Stimulated activated CD8-positive, alpha-beta memory T cell treated with anti-CD3 and anti-CD28 coated beads, Interleukin-4, amount 100 ng/mL, for 1 hour (primary cell): ENCODE measurements at places on chromosomes 4 and X.

- DNase-seq = no peak
These were observed 27.8 kb downstream of the BANK1 start for GRCh38 chr4:101818362-101818761.

GRCh38 chrX:38627683-38628082 is 66.3 kb downstream of the TSPAN7 start:
- DNase-seq = no peak

- DNase-seq = no peak
These were observed 1.4 kb downstream of the NKX6-1 start for GRCh38 chr4:84497504-84498202.

DNA sequence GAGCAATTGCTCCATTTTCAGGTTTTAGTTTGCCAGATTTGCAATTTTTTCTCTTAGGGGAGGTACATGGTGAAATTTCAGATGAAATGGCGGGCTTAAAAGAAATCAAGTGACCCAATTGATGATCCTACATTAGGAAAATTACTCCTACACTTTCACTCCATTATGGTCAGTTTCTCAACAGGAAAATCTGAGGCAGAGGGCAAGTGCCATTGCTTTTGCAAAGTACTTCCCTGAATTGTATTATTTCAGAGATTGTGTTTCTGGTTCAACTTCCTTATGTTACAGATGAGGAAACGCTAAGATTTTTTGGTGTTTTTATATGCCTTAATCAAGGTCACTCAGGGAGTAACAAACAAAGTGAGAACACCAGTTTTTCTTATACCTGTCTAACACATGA is 302.2 kb downstream of the ARAP2 start:
- DNase-seq = no peak

- DNase-seq = no peak
These were observed 171.4 kb upstream of the NRK start for GRCh38 chrX:105650986-105651385.

DNA sequence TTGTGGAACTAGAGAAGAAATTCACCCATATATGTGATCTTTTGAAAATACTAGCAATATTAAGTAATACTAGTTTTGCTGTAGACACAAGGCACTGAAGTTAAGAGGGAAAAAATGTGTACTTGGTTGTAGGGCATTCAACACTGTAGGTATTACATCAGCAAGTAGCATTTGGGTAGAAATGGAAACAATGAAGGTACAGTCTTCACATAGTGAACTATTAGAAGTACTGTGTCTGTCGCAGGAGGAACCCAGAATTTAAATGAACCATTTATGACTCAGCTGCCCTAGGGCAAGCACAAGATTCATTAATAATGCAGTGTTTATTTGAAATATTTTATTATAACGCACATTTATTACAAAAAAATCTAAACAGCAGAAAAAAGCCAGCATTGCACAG is 572.7 kb upstream of the TENM3 start:
- DNase-seq = no peak

- no peak for DNase-seq
These were observed 227.1 kb downstream of the SH2D1A start for GRCh38 chrX:124573468-124573867.

DNA sequence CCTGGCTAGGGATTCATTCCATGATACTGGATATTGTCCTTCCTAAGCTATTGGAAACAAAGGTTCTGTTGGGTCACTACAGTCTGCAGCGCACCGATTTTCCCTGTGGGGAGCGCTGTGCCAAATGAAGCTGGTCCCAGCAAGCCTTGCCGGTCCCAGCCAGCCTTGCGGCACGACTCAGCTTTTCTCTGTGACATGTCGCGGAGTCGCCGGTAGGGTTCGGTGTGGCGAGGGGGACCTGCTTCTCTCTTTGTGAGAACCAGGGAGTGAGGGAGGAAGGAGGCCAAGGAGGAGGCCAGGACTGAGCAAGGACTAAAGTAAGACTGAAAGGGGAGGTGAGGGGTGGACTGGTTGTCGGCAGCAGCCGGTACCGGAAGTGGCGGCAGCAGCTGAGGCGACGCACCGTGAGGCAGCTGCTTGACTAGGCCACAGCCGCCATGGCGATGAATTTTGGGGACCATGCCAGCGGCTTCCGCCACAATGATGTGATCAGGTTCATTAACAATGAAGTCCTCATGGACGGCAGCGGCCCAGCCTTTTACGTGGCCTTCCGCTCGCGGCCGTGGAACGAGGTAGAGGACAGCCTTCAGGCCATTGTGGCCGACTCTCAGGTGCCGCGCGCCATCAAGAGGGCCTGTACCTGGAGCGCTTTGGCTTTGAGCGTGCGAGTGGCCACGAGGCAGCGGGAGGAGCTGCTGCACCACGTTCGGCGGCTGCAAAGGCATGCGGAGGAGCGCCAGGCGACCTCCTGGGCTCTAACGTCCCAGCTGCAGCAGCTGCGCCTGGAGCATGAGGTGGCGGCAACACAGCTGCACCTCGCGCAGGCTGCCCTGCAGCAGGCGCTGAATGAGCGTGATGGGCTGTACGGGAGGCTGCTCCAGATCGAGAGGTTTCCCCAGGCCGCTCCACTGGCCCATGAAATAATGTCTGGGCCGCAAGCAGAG is at the start of gene TEX13D:
TSS of gene TEX13D (plus strand) at position 180 of the 944 bp plus-strand sequence. CDS start at position 438, 258 bp downstream.
- DNase-seq = no peak

GRCh38 chr4:179492260-179493080 is 2050.2 kb upstream of the AGA start:
- no peak for DNase-seq

DNA sequence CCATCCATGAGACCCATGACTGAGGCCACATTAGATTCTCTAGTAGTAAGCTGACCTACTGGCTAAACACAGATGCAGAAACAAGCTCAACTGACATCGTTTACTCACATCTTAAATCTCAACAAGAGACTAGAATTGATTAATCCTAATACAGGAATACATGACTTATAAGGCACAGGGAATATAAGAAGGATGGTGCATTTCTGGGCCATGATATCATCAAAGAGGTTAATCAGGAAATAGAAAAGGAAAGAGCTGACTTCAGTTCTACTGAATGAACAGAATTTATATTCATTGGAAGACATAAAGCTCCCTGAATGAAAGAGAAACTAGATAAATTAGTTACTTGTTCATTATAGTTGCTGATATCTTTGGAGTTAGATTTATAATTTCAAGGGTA is 1406.5 kb downstream of the STIM2 start:
- DNase-seq = no peak

- no peak for DNase-seq
These were observed 41.6 kb upstream of the STIM2 start for GRCh38 chr4:26819026-26819425.

DNA sequence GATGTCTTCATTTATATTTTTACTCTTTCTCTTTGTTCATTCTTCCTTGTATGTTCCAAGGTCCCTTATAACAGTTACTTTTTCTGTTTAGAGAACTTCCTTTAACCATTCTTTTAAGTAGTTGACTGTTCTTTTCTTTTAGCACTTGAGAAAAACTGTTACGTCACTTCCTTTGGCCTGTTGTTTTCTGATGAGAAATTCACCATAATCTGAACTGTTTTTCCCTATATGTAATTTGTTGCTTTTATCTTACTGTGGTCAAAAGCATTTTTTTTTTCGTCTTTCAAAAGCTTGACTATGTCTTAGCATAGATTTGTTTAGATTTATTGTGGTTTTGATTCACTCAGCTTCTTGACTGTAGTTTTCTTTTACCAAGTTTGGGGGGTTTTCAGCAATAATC is 1660.3 kb upstream of the PCDH10 start:
- no peak for DNase-seq

DNA sequence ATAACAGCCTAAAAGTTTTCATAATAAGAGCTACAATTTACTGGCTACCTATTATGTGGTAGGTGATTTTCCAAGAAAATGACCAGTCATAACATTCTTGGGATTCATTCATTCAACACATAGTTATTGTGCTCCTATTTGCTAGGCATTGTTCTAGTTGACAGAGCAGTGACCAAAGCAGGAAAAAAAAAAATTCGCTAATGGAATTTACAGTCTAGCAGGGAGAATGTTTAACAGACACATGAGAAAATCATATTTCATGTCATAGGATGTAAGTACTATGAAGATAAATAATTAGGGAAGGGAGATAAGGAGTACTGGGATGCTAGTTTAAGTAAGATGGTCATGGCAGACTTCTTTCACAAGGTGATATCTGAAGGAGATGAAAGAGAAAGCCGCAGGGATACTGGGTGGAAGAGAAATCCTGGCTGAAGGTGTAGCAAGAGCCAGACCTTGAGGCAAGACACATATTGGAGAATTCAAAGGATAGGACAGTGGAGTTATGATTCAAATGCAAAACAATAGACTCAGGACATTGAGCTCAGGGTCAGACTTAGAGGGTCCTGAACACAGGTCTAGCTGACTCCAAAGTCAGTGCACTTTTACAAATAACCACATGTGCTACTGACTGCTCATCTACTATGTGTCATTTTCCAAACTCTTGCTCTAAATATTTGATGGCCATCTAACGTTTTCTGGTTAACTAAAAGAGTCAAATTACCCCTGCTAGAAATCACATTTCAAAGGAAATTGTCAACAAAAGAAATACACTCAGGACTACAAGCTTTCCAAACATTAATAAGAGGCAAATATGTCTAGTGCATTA is 20.4 kb downstream of the SPCS3 start:
- DNase-seq = no peak

DNA sequence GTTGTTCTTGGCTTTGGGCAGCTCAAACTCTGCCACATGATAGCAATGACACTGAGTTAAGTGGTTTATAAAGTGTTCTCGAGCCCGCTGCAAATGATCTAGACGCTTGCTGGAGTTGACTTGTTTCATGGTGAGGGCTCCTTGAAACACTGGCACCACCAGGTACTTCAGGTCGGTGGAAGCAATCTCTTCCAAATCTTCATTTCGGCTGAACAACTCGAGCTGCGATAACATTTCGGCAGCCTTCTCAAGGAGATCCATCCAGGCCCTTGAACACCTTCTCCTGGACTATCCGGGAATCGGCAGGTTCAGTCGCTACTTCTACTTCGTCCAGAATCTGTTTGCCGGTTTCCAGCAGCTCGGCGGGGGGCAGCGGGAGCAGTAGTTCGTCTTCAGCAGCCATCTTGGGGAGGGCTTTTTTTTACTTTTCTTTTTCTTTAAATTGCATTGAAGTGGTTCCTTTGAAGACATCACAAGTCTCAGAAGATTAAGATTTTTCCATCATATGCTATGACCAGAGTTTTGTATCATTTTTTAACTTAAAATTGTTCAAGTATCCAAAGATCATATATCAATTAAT is 28.0 kb downstream of the HNRNPDL start:
- DNase-seq = no peak

- no peak for DNase-seq
These were observed 55.2 kb upstream of the TRPC3 start for GRCh38 chr4:122007016-122007415.

GRCh38 chr4:186137196-186137794 is 32.8 kb downstream of the FAM149A start:
- no peak for DNase-seq

- DNase-seq = no peak
These were observed 174.5 kb downstream of the NSUN7 start for GRCh38 chr4:40924096-40924792.

GRCh38 chr4:174120446-174121295 is 162.8 kb downstream of the FBXO8 start:
- DNase-seq = no peak

DNA sequence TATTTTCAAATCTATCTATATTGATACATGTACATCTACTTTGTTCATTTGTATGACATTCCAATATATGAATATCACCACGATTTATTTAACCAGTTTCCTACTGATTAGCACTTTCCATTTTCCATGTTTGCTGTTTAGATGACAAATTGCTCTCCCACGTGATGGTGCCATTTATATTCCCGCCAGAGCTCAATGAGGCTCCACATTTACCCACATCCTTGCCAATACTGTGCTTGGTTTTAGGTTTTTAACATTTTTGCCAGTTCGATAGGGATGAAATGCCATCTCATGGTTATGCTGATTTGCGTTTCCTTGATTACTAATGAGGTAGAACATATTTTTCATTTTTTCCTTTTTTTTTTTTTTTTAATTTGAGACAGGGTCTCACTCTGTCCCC is 86.7 kb upstream of the TRIM2 start:
- DNase-seq = no peak

- no peak for DNase-seq
These were observed 11.6 kb upstream of the TNIP2 start for GRCh38 chr4:2767705-2768074.

- DNase-seq = no peak
These were observed 86.4 kb upstream of the FAM9C start for GRCh38 chrX:13130816-13131215.

GRCh38 chrX:124488412-124489161 is 142.2 kb downstream of the SH2D1A start:
- DNase-seq = no peak

DNA sequence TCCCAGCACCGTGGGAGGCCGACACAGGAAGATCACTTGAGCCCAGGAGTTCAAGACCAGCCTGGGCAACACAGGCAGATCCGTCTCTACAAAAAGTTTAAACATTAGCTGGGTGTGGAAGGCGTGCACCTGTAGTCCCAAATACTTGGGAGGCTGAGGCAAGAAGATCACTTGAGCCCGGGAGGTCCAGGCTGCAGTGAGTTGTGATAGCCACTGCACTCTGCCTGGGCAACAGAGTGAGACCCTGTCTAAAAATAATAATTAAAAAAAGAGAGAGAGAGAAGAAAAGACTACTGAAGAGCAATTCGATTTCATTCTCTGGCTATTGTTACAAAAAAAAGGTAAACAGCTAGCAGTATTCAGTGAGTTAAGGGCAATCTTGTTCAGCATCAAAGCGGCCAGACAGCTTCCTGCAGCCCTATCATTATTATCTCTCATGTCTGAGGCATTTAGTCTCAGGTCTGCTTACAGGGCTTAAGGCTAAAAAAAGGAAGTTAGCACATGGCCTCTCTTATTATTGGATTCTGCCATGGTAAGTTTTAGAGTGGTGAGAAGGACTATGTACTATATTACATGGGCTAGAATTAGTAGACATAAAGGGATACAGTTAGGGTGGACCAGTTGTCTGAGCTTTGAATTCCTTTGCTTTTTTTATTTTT is 37.9 kb downstream of the ARHGEF6 start:
- no peak for DNase-seq

DNA sequence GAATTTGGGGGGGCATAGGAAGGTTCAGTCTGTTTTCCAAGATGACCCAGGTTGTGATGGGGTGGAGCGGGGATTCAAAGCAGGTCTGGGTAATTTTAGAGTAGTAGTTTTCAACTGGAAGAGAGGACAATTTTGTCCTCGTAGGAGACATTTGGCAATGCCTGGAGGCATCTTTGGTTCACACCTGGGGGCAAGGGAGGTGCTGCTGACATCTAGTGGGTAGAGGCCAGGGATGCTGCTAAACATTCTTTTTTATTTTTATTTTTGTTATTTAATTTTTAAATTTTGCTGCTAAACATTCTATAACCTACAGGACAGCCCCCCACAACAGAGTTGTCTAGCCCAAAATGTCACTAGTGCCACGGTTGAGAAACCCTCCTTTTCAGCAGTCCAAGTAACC is 1.9 kb downstream of the RAB9A start:
- DNase-seq = no peak

- DNase-seq = no peak
These were observed 95.7 kb downstream of the ANTXR2 start for GRCh38 chr4:79977131-79977840.

GRCh38 chr4:37531151-37531550 is 155.0 kb downstream of the RELL1 start:
- DNase-seq = no peak

- DNase-seq = no peak
These were observed 9.2 kb upstream of the IQSEC2 start for GRCh38 chrX:53290441-53291041.
